ENCODE measurements at places on chromosomes 5 and 9.

GRCh38 chr5:126106029-126106428 is 317.2 kb upstream of the GRAMD2B start:
- no peak for DNase-seq

DNA sequence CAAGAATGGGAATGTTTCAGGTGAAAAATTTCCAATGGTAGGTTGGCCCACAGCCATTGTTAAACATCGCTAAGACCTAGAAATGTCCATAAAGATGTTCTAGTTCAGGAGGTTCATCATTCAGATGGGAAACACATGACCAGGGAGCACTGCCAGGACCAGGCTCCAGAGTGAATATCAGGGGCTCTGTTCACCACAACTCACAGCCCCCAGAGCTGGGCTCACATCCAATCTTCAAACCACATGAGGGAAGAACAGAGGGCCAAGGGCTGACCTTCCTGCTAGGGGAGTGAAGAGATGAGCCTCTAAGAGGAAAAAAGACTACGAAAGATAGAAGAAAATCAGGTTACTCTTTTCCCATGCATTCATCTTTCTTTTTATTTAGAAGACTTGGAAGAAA is 205.8 kb downstream of the SEMA5A start:
- no peak for DNase-seq

GRCh38 chr5:76165029-76165428 is 81.8 kb downstream of the SV2C start:
- no peak for DNase-seq

- no peak for DNase-seq
Measured at GRCh38 chr9:79378107-79378506, 193.7 kb upstream of the TLE4 start.

- DNase-seq: no peak
Measured at GRCh38 chr5:31049936-31050704, 143.4 kb upstream of the CDH6 start.

DNA sequence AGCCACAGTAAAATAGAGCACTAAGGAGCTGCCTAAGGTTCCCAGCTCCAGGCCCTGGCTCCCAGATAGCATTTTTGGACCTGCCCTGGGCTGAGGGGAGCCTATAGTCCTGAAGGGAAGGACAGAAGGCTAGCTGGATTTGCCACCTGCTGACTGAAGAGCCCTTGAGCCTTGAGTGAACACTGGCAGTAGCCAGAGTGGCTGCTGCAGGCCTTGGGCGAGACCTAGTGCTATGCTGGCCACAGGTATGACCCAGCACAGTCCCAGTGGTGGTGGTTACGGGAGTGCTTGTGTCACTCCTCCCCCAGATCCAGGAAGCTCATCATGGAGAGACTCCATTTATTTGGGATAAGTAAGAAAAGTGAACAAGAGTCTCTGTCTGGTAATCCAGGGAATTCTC is 10.3 kb upstream of the STX17 start:
- DNase-seq: no peak

DNA sequence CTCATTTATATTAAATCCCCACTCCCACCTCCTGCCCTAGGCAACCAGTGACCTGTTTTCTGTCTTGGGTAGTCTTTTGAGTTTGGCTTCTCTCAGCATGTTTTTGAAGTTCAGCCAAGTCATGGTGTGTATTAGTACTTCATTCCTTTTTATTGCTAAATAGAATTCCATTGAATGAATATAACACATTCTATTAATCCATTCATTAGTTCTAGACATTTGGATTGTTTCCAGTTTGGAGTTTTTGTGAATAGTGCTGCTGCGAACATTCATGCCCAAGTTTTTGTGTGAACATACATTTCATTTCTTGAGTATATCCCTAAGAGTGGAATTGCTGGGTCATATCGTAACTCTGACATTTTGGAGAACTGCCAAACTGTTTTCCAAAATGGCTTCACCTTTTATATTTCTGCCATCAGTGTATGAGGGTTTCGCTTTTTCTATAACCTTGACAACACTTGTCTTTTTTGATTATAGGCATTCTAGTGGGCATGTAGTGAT is 2.7 kb downstream of the ZNF346 start:
- no peak for DNase-seq

DNA sequence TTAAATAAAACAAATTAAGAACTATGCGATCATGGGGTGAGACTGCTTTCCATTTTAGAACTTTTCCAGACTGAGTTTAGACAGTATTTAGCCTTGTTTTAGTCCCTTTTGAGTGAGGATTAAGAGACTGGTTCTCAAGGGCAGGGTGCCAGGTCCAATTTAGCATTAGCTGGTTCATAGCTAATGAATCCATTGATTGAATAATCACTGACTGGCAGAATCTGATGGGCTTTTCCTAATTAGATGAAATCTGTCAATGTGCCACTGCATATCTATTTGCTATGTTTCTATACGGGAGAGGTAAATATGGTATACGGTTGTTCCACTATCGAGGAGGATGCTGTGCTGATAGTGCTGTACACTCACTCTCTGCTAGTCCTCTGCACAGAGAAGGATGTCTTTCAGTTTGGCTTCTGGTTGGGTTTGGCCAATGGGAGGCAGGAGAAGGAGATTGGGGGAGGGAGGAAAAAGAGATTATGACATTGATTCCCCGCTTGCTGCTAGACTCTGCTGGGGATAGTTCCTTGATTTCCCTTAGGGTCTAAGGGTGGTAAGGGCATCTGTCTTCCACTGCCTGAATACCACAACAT is 496.6 kb downstream of the CTNND2 start:
- no peak for DNase-seq

DNA sequence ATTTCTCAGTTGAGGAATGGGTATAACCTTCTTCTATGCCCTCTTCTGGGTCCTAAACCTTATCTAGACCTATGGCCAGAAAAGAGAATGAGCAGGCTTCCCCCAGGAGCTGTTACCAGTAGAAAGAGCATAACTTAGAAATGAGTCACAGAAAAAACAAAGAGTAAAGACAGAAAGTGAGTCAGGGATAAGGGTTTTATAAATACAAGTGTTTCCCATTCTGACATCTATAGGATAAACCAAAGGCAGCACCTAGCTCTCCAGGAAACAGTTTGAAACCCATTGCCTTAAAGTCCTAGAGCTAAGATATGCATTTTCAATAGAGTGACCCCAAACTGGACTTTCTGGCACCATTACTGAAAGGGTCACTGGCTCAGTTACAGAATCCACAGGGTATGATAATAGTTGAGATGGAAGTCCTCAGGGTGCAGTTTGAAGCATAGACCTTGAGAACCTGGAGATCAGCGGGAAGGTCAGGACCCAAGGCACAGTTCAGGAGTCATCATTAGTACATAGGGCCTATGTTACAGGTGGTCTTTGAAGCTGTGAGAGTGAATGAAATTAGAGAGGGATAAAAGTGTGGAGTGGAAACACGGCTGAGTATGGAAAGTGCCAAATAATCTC is 42.7 kb upstream of the LIFR start:
- peak; percentile 78 for DNase-seq

DNA sequence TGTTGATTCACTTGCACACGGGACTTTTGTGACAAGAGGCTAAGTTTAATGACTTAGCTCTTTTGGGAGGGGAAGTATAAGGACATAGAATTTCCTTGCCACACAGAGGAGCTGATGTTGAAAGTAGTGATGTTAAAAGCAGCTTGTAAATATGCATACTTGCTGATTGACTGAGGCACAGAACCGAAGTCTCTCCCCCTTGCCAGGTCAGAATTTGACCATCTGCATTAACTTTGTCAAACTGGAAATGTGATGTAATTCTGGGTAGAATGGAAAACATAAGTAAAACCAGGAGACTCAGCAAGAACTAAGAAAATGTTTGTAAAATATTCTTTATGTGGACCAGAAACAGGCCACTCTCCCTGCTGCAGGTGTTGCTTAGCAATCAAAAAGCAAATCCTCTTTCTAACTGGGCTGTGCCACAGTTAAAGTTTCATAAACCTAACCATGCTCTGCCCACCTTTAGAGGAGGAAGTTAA is 284.2 kb downstream of the NR3C1 start:
- no peak for DNase-seq
